NCI-H1694 (cell line): ENCODE measurements at places on chromosomes 1 and 21.

- DNase-seq = no peak
Measured at GRCh38 chr1:9494936-9495758, 44.1 kb upstream of the SLC25A33 start.

DNA sequence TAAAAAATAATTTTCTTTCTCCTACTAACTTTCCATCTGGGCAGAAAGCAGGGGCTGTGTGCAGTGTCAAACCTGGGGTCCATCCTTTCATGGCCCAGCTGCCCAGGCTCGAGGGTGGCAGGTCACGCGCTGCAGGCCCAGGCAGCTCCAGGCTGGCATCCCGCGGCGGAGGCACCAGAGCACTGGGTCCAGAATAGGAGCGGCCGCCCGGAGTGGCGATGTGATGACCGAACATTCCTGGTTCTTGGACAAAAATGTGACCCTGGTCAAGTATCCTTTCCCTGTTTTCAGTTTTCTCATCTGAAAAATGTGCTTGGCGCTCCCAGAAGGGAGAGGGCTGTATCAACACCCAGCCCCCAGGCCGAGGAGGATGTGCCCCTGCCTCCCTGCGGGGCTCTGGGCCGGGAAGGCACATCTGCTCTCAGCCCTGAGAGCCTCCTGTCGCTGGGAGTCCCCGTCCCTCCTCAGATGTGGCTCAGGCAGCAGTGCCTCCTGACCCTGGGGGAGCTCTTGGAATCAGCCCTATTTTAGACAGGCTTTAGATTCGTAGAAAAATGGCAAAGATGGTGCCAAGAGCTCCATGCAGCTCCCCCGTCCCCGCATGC is 29.3 kb downstream of the SLX9 start:
- DNase-seq = peak; percentile 27

- DNase-seq = peak; percentile 42
Measured at GRCh38 chr1:161367684-161368400, at the start of gene CFAP126. Gene CFAP126, minus strand, starts transcription at chr1:161367876. Its CDS starts 8 bp downstream, at chr1:161367868.

DNA sequence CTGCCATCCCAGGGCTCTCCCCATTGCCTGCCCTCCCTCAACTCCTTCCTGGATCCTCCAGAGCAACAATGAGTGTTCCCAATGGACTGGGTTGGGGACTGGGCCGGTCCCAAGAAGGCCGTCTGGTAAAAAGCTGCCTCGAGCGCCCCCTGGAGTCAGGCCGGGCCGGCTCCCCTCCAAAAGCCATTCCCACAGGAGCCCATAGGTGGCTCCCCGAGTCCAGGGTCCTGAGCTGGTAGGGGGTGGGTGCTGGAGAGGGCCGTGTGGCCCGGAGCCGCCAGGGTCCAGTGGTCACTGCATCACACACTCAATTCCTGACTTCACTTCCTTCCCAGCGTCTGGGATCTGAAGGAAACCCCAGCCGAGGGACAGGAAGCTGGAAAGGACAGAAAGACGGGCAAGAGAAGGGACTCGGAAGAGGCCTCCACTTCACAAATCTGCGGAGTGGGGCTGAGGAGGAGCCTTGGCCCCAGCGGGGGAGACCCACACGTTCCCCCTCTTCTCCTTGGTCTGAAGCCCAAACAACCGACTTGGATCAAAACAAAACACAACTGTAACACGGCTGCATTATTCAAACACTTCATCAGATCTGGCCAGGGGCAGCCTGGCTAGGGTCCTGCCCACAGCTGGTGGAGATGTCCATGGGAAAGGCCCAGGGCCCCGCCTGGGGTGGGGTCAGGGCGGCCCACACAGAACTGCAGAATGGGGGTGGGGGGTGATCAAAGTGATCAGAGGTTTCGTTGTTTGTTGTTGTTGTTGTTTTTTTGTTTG is 10.9 kb upstream of the ALDH4A1 start:
- peak; percentile 6 for DNase-seq
